Stimulated activated naive CD4-positive, alpha-beta T cell treated with Interleukin-2 at 50 U/mL for 16 hours (primary cell): ENCODE measurements at places on chromosomes 7 and 10.
A peak's percentile ranks its signal among the peaks of the same experiment; 100 is the strongest.

DNA sequence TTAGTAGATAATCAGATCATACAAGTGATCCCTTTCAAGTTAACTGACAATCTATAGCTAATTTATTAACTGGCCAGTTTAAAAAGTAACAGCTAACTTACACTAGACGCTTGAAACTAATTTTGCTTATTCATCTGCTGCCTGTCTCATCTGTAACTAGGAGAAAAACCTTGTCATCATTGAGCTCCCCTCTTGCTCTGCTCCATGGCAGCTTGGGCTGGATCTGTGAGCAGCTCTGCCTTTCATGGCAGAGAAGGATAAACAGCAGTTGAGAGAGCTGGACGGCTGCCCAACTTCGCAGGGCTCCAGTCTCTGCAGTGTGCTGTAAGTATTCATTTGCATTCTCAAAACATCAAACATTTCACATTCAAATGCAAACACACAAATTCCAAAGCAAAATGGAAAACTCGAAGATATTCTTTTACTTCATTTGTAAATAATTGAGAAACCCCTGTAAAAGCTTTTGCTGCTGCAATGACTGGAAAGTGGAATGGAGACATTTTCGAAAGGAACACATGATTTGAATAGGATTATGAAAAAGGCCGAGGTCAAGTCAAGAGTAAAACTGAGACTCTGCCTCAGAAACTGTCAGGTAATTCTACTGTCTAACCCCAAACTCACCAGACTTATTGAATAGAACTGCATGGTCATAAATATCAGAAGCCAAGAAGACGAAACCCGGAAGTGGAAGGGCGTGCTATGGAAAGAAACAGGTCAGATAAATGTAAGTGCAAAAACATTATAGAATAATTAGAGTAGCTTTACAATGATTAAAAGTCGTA, 17.6 kb downstream of the SLC35B4 start:
- no peak for DNase-seq

GRCh38 chr10:122049076-122049475, 60.1 kb downstream of the TACC2 start:
- DNase-seq: no peak

- DNase-seq: peak; percentile 13
Measured at GRCh38 chr7:151851145-151851751, 25.7 kb downstream of the PRKAG2 start.

DNA sequence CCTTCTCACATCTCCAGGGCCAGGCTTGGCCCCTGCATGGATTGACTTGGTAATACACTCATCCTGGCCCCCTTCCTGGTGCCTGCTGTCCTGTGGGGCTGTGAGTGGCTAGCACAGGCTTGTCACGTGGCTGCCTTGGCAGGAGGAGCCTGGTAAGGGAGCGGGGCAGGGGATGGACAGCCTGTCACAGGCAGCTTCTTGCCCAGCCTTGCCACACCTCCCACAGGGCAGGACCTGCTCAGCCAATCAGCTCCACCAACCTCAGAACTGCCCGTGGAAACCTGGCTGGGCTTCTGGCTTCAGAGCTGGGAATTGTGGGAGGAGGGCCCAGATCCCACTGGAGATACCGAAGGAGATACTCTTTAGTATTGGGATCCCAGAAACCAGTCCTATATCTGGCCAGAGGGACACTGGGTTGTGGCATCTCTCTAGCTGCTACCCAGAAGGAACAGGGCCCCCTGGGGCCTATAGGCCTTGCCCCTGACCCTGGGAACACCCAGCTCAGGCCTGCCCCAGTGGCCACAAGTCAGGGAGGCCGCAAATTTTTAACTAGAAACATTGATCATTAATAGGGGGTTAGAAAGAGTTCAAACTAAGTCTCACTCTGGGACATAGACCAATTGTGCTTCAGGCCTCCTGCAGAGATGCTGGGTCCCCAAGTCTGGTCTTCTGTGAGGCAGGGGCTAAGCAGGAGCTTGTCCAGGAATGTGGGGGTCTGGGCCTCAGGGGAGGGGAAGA, at the start of gene HOGA1:
HOGA1 (plus strand) TSS at position 330 of the 738 bp plus-strand sequence; CDS start at position 645, 315 bp downstream.
- DNase-seq: no peak

DNA sequence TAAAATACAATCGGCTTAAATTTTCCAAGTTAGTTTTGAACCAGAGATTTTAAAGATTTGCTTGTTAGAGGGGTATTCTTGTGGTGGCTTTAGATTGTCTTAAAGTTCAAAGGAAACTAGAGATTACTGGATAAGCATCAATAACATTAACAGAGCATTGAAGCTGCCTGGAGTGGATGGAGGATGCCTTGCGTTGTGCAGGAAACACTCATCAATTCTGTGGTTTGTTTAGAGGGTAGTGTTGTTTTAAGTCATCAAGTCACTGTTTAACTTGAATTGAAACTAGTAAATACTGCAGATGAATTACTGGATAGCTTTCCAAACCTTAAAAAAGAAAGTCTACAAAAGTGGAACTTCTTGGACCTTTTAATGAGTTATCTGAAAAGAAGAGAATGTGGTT, 218.6 kb downstream of the CELF2 start:
- DNase-seq: peak; percentile 37

- no peak for DNase-seq
Measured at GRCh38 chr7:155618708-155619633, 25.5 kb upstream of the RBM33 start.

- no peak for DNase-seq
Measured at GRCh38 chr7:2986561-2986960, 57.1 kb downstream of the CARD11 start.

DNA sequence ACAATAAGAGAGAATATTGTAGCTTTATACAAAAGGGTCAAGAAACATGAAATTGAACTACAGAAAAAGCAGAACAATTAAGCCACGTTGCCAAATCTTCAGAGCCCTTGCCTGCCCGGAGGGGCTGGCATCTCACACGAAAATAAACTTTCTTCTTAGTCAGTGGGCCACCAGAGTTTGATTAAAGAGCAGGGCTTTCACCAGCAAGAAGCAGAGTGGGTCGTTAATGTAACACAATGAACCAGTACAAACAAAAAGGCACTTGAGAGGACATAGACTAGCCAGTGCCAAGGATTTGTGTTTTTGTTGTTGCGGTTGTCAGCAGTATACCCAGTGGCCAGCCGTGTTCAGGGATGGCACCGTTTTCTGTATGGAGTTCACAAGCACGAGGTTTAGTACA, 155.4 kb downstream of the NRP1 start:
- DNase-seq: no peak

DNA sequence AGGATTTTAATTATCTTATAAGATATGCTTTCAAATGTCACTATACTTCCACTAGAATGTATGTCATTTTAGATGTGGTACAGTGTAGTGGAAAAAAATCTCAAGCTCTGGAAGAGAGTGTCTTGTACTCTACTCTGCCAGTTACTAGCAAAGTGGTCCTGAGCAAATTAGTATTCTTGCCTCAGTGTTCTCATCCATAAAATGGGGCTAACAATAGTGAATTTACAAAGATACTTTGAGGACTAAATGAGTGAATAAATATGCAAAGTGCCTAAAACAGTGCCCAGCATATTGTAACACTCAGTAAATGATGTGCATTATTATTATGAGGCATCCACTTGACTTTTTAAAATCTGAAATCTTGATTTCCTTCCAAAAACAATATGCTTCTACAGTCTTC, 488.9 kb upstream of the PHF14 start:
- no peak for DNase-seq

- no peak for DNase-seq
Measured at GRCh38 chr10:74153123-74153522, 2.1 kb downstream of the ADK start.

DNA sequence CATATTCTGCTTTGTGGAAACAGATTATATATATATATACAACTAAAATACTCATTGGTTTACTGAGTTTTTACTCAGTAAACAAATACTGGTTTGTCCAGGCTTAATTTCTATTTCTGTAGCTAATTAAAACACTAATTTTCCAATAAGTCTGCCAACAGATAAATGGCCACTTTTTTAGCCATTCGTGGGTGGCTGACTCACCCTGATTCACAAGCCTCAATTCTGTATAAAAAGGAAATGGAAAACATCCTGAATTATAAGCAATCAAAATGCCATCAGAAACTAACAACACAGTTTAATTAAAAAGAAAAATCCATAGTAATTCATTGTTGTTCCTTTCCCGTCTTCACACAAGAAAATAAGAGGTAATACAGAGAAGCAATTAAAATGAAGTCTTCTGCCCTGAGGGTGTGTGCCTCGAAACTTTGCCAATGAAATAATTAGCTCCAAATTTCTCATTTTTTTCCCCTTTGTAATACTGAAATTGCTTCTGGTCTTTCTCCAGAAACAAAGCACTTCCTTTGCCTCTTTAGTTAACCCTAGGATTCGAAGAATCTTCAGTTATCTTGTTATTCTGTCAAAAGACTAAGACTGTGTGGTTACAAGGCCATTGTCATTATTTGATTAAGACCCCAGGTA, 118.7 kb upstream of the PTN start:
- no peak for DNase-seq

- no peak for DNase-seq
Measured at GRCh38 chr10:3639546-3639945, 145.5 kb downstream of the KLF6 start.

- DNase-seq: no peak
Measured at GRCh38 chr10:132517951-132518521, 19.6 kb upstream of the INPP5A start.

- no peak for DNase-seq
Measured at GRCh38 chr10:132876131-132876860, 66.1 kb downstream of the CFAP46 start.

GRCh38 chr7:94633014-94633341, 23.0 kb downstream of the SGCE start:
- no peak for DNase-seq

GRCh38 chr10:128077155-128077875, 48.9 kb downstream of the MKI67 start:
- no peak for DNase-seq

DNA sequence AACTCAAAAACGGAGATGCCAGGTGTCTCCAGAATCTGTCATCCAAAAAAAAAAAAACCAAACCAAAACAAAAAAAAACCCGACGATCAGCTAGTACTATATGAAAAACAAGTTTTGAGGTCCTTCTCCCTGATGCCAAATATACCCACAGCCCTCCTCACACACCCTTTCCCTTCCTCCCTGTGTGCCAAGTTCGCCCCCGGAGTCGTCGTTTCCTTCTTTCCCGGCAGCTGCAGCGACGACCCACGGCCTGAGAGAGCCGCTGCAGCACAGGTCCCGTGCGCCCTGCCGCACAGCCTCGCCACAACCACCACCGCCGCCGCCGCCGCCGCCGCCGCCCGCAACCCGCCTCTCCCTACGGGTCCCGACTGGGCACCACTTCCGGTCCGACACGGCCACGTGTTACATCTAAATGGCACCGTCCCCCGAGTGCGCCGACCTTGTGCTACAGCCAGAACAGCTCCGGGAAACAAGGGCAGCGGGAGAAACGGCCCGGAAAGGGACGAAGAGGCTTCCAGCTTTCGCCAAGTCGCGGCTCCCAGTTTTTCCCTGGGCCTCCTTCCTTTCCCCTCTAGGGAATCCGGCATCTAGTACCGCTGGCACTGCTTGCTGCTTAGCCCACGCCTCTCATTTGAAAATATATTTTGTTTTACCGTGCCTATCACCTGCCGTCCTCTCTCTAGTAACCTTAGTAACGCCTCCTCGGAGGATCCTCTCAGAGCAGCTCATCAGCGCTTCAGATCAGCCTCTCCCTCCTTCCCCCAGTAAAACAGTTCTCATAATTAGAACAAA, at the start of gene FRA10AC1:
FRA10AC1 (minus strand) TSS at position 383 of the 792 bp plus-strand sequence. CDS start 2,486 bp downstream, outside the sequence.
- peak; percentile 85 for DNase-seq

DNA sequence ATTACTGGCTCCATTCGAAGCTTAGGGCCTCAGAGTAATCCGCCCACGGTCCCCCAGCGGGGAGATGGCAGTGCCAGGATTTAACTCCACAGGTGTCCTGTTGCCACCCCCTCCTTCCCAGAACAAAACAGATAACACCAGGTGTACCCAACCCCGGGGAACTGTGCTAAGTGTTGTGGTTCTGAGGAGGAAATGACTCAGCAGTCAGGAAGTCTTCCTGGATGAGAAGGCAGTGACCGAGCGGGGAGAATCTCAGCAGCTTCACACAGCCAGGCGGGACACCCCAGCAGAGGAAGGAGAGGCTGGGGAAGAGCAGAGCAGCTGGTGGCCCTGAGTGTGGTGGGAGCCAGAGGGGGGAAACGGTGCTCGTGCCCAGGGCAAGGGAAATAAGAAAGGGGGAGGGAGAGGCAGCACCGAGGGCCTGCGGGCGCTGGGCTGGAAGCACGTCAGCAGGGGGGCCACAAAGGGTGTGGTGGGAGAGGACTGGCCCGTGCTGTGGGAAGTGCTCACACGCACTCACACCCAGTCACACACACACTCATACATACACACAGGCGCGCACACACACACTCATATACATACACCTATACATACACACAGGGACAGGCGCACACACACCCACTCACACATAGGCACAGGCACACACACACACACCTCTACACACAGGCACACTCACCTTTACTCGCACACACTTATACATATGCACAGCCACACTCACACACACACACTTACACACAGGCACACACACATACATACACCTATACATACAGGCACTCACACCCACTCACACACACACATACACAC, 59.8 kb upstream of the CHST15 start:
- peak; percentile 9 for DNase-seq

DNA sequence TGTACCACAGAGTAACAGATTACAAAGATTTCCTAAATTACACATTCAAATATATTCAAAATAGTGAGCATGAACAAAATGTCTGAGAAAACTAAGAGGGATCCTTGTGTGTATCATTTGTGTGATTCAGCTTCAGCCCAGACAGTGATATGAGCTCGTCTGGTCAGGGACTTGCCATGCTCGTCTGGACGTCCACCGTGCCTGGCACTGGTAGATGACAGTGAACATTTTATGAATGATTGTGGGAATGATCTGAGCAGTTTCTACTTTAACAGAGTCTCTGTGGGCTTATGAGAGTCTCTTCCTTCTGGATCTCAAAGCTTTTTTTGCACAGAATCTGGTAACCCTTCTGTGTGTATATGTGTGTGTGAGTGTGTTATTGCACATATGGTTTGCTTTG, 34.2 kb upstream of the ANKRD2 start:
- DNase-seq: no peak

GRCh38 chr10:77190291-77190690, 447.3 kb downstream of the KCNMA1 start:
- no peak for DNase-seq

DNA sequence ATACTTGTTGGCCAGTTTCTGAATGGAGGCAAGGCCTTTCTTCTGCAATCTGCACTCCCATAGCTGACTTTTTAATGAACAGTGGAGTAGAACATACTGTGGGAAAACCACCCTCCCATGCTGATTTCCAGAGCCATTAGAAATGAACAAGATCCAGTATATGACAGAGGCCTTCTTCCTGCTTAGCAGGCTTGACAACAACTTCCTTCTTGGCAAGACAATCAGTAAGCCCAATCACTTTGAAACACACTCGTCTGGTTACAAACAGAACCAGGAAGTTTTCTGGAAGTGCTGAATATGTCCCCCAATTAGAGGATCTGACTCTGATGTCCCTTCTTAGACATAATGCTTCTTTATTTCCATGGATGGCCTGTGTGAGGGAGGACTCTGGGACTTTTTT, 103.4 kb downstream of the SAMD9 start:
- DNase-seq: no peak
